ENCODE measurements at places on chromosomes 3 and 15.

DNA sequence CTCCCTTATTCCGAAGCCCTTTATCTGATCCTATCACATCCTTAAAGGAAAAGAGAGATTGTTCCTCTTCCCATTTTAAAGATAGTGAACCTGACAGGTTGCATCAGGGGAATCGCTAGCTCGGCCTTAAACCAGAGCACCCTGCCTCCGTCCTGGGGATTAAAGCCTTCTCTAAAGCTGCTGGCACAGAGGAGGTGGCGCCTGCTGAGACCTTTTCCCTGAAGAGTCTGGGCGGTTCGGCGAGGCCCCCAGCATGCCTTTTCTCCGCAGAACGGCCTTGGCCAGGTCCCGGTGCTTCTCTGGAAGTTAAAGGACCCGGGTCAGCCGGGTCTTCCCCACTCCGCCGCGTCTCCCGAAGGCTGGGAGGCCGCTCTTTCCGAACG lies 593 bp downstream of the FAM219B start:
- no peak for DNase-seq

GRCh38 chr3:96657710-96658109 lies 156.7 kb upstream of the EPHA6 start:
- DNase-seq = no peak

GRCh38 chr3:177482048-177482691 lies 284.9 kb upstream of the TBL1XR1 start:
- DNase-seq = no peak

- DNase-seq = no peak
Observed at GRCh38 chr3:34363881-34364280, 565.5 kb downstream of the PDCD6IP start.

GRCh38 chr3:156483961-156484787 lies 70.7 kb downstream of the SSR3 start:
- no peak for DNase-seq

DNA sequence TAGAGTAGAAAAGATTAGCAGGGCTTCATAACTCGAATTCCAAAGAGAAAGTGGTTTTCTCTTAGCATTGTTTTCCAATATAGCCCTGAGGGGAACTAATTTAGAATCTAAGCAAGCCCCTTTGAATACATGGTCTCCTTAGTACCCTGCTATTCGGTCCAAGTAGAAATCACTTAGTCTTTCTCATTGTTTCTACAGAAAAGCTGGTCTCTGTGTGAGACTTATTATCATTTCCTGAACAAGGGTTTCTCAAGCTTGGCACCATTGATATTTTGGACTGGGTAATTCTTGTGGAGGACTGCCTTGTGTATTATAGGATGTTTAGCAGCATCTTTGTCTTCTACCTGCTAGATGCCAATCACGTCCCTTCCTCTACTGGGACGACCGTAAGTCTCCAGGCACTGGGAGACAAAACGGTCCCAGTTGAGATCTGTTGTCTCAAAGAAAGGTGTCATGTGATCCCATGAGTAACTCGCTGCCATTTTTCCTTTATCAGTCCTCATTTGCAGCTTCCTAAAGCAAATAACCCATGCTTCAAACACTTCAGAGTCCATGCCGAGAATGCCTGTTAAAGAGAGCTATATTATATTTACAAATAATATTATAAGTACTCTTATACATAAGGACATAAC lies 230.7 kb upstream of the SLCO3A1 start:
- DNase-seq = no peak
